Jurkat, Clone E6-1 (cell line): ENCODE measurements at places on chromosomes 4 and X.

GRCh38 chr4:146590801-146591200 lies 47.9 kb upstream of the POU4F2 start:
- no peak for DNase-seq

DNA sequence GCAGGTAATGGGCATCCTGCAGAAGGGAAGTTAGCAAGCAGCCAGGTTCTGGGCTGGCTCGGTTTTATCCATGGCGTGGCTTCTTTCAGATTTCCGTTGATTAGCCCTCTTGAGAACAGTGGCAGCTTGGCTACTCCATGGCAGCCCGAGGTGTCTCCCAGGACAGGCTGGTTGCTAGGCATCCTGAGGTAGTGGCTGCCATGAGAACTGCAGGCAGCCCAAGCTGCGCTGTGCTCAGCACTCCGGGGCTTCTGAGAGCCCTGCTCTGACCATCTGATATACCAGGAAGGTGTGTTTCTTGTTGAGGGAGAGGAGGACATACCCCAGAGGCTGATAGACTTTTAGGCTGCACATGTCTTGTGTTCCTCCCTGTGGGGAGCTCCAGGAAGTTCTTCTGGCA lies 253.4 kb upstream of the CASK start:
- DNase-seq = no peak

GRCh38 chr4:80173401-80173800 lies 23.9 kb upstream of the PRDM8 start:
- peak; percentile 62 for DNase-seq

DNA sequence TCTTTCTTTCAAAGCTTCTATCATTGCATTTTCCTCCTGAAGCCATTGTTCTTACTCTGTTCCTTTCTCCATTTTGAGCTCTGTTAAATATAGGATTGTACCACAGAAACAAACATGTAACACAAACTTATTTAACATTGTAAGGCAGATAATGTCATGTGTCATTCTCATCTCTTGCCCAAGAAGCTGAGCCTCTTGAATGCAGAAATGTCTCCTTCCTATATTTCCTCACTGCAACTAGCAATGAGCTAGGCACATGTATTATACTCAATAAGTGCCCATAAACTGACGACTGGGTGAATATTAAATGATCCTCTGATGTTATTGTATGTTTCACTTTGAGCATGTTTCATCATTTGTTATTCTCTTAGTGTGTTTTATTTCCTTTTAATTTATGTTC lies 56.7 kb upstream of the SLC7A11 start:
- no peak for DNase-seq
